GM03348 (cell line): ENCODE measurements at places on chromosomes 12 and 14.

DNA sequence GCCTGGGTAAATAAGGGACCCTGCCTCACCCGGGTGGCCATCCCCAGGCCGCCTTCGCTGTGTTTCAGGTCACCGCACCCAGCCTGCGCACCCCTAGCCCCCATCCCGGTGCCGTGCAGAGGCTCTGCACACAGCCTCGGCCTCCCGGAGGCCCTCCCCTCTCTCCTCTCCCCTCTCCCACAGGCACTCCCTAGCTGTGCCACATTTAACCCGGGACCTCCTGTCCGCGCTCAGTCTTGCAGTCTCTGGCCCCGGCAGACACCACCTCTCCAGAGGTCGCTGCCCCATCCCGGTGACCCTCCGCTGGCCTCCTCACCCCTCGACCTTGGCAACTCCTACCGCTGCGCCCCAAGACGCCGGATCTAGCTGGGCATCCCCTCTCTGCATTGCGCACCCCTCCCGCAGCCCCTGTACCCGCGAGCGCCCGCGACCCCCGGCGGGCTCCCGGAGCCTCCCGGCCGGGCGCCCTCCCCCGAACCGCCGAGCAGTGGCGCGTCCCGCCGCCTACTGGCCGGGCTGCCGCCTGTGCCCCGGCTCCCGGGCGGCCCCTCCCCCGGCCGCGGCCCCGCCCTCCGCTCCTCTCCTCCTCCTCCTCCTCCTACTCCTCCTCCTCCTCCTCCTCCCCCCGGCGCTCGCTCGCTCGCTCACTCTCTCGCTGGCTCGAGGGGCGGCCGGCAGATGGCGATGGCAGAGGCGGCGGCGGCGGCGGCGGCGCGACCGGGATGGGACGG lies 120.7 kb downstream of the AACS start:
- DNase-seq = peak; percentile 94

DNA sequence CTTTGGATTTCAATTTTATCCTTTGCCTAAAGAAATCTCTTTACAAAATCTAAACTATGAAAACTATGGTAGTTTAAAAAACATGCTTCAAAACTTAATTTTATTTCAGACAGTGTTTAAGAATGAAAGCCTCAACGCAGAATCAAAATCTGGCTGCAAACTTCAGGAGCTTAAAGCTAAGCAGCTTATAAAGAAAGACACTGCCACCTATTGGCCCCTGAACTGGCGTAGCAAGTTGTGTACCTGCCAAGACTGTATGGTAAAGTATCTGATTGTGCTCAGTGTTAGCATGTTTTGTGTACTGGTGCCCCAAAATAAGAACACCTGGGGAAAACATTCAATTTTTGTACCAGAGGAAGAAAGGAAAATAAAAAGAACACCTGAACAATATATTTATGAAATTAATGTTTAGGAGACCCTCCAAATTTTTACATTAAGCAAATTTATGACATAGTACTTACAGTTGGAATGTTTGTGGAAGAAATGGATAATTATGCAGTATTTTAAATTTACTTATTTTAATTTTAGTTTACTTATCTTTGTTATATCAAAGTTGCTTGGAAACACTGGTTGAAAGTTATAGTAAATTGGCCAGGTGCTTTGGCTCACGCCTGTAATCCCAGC lies 12.2 kb downstream of the UBR7 start:
- peak; percentile 42 for DNase-seq

DNA sequence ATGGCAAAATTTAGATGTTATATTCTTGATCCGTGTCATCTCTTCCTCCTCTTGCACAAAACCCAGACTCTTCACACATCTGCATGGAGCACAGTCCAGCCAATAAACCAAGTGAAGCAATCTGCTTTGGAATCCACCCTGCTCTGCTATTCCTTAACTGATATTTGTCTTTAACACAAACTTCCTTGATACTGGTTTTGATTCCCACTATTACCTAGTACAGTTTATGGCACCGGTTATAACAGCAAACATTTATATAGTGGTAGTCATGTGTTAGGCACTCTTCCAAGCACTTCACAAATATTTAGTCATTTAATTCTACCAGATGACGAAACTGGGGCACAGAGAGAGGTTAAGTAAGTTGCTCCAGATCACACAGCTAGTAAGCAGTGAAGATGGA lies 12.5 kb downstream of the STYK1 start:
- DNase-seq = peak; percentile 24

- DNase-seq = no peak
Observed at GRCh38 chr12:5794156-5794555, 150.9 kb downstream of the ANO2 start.

GRCh38 chr14:99137001-99137700 lies 134.8 kb downstream of the BCL11B start:
- DNase-seq = no peak
